ENCODE measurements at places on chromosomes 4 and X.

DNA sequence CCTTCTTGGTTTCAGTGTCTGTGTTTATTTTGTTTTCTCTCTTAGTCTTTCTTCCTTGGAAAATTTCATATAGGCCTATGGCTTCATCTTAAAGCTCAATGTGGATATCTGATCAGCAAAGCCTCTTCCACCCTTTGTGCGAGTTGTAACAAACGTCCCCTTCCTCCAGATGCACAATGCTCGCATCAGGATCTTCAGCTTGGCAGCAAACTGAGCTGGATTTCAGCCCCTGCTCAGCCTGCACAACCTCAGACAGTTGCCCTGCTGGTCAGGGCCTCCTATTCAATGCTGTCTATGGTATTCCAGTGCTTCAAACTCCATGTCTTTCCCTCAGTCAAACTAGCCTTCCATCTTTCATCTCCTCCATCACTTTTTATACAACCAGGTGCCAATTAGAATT, 309.4 kb downstream of the ARHGAP24 start:
- no peak for DNase-seq

DNA sequence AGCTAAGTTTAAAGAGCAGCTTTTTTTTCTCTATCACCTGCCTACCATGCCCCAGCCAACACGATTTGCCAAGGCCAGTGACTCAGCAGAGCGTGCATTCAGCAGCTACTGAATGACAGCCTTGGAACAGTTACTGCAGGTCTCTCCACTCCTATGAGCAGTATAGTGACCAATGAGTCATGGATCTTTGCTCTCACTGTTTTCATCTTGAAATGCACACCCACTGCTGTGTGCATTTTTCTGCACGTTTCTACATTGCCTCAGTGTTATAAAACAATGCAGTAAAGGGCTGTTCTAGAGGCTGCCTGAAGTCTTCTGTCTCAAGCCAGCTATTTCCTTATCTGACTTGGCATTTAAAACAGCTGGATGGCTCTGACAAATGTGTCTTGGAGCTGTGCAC, 66.0 kb upstream of the C4orf54 start:
- peak; percentile 46 for DNase-seq

DNA sequence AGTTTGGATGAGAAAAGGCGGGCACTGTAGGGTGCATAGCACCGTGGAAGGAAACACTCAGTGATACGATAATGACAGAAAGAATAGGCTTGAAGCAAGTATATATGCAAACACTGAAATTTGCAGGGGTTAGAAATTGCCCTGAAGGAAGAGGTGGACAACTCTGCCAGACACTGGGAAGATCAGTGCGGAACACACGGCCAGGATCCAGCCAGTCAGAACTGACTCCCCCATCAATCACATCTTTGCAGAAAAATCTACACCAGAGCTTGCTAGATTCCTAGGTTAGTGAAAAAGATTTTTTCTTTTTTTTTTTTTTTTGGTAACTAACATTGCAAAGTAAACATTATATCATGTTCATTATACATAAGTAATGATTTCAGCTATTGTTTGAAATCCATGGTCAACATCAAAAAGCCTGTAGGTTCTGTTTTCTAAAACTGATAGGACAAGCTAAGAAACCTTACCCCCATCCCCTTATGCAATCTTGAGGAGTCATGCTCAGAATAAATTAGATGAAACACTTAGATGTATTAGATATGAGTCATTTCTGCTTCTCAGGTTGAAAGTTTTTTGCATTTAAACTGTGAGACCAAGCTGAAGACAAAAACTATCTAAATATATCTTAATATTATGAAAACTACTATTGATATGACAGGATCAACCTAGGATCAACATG, 38.9 kb downstream of the TRIML1 start:
- no peak for DNase-seq

- DNase-seq: peak; percentile 92
Measured at GRCh38 chr4:110970642-110971041, 347.8 kb upstream of the PITX2 start.

DNA sequence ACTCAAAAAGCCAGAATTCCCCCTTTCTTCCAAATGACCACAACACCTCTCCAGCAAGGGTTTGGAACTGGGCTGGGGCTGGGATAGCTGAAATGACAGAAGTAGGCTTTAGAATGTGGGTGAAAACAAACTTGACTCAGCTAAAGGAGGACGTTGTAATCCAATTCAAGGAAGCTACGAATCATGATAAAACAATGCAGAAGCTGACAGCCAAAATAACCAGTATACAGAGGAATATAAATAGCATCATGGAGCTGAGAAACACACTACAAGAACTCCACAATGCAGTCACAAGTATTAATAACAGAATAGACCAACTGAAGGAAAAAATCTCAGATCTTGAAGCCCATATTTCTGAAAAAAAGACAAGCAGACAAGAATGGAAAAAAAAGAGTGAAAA, 95.8 kb upstream of the TET2 start:
- DNase-seq: no peak

DNA sequence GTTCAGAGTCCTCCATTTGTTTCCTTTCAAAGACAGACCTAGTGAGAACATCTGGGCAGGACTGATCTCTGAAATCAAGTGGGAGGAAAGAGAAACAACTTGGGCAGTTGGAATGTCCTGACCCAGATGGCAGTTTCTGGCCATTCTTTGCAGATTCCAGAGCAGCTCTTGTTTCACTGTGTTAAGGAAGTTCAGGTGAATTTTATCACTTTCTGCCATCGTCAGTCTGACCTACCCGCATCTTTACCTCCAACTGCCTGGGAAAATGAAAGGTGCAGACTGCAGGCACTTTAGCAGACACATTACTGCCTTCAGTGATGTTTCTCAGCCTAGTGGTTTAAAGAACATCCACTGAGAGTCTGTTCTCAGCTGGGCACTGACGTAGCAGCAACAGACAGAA, 216.2 kb downstream of the CEP135 start:
- DNase-seq: no peak

DNA sequence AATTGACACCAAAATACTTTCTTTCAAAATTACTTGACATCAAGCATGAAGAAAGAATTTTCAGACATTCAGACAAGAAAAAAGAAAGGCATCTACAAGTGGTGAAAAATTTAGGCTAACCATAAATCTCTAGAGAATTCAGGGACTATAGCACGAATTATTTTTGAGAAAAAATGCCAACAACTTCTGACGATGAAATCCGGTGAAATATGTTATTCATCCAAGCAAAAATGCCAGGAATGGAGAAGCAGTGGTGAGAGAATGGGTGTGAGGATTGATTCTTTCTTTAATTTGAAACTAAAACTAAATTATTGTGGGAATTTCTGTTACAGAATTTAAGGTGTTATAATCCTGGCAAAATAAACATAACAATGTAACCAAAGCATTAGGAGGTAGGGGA, 69.4 kb upstream of the SORBS2 start:
- DNase-seq: peak; percentile 45

DNA sequence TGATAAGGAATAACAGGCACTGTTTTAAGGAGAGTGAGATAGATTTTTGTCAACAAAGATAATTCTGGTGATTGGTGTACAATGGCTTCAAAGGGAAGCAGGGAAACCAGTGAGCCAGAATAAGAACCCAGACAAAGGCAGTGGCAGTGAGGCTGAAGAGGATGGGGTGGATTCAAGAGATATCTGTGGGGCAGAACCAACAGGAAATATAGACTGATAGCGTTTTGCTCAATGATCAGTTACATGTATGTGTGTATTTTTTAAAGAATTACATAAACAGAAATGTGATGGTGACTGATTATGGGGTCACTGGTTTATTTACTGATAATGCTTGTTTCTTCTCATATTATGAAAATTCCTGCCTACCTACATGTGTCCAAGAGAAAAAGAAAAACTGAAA, 66.4 kb downstream of the AMMECR1 start:
- DNase-seq: no peak

DNA sequence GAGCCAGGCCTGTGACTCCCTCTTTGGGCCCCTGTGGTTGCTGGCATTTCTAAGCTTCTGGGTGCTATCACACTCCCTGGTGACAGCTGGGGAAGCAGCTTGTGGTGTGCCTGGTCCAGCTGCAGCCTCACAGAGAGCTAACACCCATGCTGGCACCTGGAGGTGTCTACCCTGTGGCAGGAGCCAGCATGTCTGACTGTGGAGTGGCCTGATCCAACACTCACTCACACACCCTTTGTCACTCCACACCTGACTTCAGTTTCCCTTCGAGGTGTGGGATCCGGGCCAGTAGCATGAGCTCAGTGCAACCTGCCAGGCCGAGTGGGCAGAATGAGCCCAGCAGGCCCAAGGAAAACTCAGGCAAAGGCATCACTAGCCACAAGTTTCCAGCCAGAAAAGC, 67.5 kb downstream of the TECRL start:
- no peak for DNase-seq

DNA sequence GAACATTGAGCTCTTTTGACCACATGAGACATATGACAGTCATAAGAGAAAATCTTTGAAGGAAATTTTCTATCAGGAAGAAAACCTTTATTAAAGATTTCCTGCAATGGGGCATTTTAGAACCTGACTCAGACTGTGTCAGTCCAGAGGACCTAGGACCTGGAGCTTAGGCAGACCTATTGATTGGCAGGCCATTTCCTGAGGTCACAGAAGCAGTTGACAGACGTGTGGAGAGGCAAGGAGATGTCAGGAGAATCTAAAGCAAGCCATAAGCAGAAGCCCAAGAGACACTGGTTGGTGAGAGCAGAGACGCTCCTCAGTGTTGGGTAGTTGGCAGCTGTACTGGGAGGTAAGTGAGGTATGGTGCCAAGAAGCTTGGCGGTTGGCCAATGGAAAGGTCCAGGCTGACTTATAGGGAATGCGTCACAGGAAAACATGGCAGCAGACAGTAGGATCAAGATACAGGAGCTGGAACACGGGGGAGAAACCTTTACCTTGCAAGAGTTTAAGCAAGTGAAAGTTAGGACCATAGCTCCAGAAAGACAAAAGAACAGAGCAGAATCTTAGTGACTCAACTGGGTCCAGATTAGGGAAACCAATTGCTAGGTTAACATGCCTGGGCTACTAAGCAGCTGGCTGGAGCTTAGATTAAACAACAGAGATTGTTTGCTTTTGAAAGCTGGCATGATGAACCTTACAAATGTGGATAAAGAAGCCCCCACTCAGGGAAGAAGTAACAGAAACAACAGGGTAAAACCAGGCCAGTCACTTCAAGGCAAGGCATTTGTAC, 18.6 kb downstream of the PALLD start:
- DNase-seq: no peak

GRCh38 chr4:67869580-67870190, 14.1 kb downstream of the TMPRSS11D start:
- no peak for DNase-seq

- DNase-seq: no peak
Measured at GRCh38 chr4:42390622-42391354, 6.5 kb upstream of the SHISA3 start.

DNA sequence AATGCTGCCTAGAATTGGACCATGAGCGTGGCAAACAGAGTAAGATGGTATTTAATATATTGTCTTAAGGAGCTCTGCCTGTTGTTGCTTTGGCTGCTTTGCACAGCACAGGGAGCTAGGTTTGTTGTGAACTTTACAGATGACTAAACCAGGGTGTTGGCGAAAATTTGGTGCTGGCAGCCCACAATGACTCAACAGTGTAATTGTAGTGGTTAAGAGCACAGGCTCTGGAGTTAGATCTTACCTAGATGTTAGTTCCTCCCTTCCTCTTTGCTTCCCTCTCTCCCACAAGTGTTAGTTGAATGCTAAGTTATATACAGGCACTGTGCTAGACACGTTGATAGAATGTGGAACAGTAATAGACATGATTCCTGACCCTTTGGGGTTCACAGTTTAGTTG, 128.9 kb upstream of the TRPC5 start:
- no peak for DNase-seq

DNA sequence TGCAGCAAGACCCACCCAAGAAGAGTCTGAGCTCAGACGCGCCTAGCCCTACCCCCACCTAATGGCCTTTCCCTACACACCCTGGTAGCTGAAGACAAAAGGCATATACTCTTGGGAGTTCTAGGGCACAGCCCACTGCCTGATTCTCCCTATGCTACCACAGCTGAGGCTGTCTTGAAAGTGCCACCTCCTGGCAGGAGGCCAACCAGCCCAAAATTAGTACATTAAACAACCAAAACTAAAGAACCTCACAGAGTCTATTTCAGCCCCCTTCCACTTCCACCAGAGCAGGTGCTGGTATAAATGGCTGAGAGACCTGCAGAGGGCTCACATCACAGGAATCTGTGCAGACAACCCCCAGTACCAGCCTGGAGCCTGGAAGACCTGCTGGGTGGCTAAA, 119.1 kb downstream of the HMGN5 start:
- DNase-seq: peak; percentile 0

DNA sequence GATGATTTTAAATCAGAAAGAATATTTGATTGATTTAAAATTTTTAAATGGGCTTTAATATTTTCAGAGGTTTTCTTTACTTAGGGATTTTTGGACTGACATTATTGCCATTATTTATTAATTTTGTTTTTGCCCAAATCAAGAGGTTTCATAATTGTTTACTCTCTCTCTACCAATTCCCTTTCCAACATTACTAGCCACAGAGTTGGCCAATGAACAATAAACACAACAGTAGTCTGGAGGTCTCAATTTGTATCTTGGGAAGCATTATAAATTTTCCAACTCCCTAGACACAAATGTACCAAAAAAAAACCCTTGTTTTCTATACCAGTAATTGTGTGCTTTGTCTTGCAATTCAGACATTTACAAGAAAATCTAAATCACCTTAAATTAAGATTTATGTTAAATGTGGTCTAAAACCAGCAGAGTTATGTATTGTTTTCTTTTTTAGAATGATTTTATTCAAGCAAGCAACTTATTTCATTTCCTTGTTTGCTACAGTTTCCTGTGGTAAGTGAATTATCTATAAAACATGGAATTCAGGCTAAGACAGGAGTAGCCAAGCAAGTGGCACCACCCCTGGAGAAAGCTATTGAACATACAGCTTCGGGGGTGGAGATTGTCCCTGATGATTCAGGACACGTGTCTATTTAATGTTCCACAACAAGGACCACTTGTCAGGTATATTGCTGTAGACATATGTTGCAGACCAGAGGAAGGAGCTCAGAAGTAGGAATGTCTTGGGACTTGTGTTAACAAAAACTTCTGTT, 622 bp downstream of the KLKB1 start:
- DNase-seq: no peak

GRCh38 chr4:150136036-150136435, 57.8 kb downstream of the DCLK2 start:
- DNase-seq: no peak

DNA sequence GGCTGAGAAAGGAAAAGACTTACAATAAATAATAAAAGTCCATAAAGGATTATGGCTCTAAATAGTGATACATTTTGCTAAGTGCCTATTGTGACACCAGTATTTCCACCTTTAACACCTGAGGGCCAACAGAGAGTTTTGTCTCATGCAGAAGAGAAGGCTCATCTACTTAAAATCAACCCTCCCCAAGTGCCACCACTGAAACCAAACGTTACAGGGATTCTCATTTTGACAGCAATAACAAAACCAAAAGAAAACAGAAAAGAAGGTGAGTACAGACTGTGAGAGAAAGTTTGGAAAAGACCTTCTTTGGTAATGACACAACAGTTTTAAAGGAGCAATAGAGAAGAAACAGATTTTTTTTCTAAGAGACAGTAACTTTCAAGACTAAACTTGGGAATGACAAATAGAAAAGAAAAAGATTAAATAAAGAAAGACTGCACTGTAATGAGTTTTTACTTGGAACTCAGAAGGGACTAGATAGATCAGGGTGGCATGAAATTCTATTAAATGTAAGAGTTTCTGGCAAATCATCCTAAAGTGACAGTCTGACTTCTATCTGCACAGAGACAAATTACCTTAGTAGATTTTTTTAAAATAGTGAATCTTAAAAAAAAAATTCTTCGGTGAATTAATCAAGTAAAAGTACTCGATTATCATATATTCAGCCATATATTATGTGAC, 109.7 kb downstream of the ZNF827 start:
- DNase-seq: no peak
